ENCODE measurements at places on chromosomes 3 and 15.

DNA sequence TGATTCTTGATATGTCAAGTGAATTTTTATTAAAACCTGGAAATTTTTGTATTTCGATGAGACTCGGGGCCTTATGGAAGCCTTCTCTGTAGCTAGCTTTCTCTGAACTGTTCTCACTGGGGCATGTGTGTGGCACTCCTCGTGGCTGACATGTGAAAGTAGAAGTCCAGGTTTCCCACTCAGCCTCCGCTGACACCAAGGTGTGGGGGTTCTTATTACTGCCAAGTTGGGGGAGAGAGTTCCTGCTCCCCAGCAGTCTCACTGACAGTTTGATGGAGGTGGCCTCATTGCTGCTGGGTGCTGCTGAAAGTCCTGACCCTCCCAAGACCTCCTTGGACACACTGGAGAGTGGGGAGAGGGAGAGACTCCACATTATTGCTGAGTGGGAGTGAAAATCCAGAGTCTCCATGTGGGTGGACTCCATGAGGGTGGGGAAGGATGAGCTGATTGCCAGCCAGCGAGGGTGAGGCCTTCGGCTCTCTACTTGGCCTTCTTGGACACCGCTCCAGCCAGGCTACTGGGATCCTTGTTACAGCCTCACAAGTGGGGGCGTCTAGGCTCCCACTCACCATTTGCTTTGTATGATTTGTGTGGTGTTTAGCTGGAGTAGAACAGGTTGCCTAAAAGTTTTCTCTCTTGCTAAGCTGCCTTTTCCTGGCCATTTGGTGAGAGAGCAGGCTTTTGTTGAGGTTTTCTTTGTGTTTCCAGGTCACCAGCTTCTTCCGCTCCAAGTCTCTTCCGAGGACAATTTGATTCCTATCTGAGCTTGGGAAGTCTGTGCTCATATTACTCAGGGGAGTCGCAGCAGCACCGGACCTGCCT lies 64.1 kb downstream of the LSM3 start:
- no peaks in the 10 kb centered on the region for H3K4me1 ChIP-seq
- no peak overlapping the region for H3K27ac ChIP-seq
- H3K27me3 ChIP-seq: no peaks in the 10 kb centered on the region
- H3K36me3 ChIP-seq: no peaks in the 10 kb centered on the region

GRCh38 chr15:98419173-98419780 lies 229.1 kb upstream of the IGF1R start:
- no peaks in the 10 kb centered on the region for H3K4me1 ChIP-seq
- no peak overlapping the region for H3K27ac ChIP-seq
- no peak overlapping the region for H3K4me3 ChIP-seq
- H3K36me3 ChIP-seq: no peaks in the 10 kb centered on the region
- peaks cover 11% of the 10 kb centered on the region for H3K27me3 ChIP-seq

DNA sequence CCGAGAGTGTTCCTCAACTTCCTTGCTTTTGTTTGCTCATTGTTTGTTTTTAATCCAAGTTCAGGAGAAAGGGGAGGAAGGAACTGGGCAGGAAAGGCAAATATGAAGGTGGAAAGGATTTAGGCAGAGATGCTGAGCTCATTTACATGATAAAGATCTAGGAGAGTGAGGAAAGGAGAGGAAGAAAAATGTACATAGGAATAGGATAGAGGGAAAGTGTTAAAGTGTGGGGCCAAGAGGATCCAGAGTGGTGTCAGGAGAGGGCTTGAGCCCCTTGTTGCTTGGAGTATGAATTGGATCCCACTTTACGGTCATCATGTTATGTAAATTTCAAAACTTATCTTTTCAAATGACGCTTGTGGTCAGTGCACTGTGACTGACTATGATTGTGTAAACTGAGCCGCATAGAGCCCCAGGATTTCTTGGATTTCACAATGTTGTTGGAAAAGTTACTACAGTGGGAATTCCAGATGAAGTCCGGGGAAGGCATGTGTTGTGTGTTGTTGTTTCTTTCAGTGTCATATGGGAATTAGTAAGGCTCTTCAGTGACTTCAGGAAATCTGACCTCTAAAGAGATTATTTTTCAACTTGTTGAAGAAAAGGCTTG lies 15.0 kb upstream of the PLD1 start:
- peak overlapping the region; percentile 18 for H3K27ac ChIP-seq
- H3K4me1 ChIP-seq: peaks cover 17% of the 10 kb centered on the region
- no peaks in the 10 kb centered on the region for H3K36me3 ChIP-seq
- DNase-seq: no peak
- no peaks in the 10 kb centered on the region for H3K27me3 ChIP-seq
- H3K4me3 ChIP-seq: no peak overlapping the region

GRCh38 chr3:14334936-14335335 lies 67.5 kb upstream of the SLC6A6 start:
- no peaks in the 10 kb centered on the region for H3K27me3 ChIP-seq
- no peak overlapping the region for H3K4me3 ChIP-seq
- no peak for DNase-seq
- no peaks in the 10 kb centered on the region for H3K4me1 ChIP-seq
- H3K36me3 ChIP-seq: no peaks in the 10 kb centered on the region

- H3K27me3 ChIP-seq: no peaks in the 10 kb centered on the region
- peak; percentile 62 for DNase-seq
- no peak overlapping the region for H3K4me3 ChIP-seq
These were observed 118.0 kb downstream of the ABI3BP start for GRCh38 chr3:100875239-100875638.

DNA sequence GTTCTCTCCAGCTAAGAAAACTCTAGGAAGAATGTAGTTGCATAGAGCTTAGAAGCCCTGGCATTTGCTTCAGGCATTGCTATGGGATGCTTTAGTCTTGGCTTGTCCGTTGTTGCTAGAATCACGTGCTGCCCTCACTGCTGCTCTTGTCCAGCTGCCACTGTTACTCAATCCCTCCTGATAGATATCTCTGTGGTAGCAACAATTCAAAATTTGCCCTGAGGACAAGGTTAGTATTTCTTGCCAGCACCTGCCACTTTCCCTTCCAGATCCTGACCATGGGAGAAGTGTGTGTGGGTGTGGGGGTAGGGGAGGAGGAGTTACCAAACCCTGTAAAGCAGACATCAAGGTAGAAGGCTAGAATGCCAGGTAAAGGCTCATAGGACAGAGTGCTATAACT lies 113.8 kb downstream of the PPM1L start:
- no peak overlapping the region for H3K27ac ChIP-seq
- peaks cover 9% of the 10 kb centered on the region for H3K27me3 ChIP-seq

DNA sequence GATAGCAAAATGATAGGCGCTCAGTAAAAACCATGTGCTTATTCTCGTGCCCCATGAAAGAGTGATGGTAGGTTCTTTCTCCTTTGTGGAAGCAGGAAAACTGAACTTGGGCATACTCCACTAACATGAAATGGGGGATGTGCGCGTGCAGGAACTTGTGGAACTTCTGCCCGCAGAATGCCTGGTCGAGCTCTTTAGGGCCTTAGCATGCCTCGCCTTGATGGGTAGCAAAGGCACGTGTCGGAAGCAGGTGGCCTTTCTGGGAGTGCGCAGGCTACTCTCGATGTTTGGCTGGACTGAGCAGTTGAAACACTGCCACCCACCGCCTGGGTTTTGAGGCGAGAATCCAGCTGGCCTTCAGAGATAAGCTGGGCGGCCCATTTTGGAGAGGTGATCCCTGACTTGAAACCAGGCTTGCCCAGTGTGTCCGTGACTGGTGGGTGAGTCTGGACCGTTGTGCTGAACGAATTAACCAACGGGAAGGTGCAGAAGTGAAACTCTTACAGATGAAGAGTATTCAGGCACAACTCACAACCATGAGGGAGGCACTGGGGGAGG lies 842 bp downstream of the PCCB start:
- H3K4me3 ChIP-seq: peak overlapping the region; percentile 73
- H3K27me3 ChIP-seq: no peaks in the 10 kb centered on the region
- peaks cover under 1% of the 10 kb centered on the region for H3K36me3 ChIP-seq
- DNase-seq: no peak
- H3K27ac ChIP-seq: peak overlapping the region; percentile 78

DNA sequence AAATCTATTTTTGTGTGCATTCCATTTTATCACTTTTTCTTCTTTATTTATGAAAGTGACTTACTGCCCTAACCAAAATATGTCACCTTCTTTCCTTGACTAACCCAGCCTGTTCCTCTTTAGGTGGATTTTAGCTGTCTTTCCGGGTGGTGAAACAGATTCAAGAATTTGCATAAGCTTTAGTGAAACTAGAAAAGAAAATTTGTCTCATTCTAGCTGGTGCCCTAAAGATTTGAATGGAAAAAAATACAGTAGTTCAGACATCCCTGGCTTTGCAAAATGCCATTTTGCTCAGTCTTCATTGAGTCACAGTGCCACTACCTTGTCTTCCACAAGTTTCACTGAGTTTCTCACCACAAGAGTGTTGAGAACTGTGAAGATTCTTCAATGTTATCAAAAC lies 28.2 kb upstream of the CCDC50 start:
- H3K4me3 ChIP-seq: no peak overlapping the region
- H3K27me3 ChIP-seq: no peaks in the 10 kb centered on the region
- H3K4me1 ChIP-seq: no peaks in the 10 kb centered on the region

DNA sequence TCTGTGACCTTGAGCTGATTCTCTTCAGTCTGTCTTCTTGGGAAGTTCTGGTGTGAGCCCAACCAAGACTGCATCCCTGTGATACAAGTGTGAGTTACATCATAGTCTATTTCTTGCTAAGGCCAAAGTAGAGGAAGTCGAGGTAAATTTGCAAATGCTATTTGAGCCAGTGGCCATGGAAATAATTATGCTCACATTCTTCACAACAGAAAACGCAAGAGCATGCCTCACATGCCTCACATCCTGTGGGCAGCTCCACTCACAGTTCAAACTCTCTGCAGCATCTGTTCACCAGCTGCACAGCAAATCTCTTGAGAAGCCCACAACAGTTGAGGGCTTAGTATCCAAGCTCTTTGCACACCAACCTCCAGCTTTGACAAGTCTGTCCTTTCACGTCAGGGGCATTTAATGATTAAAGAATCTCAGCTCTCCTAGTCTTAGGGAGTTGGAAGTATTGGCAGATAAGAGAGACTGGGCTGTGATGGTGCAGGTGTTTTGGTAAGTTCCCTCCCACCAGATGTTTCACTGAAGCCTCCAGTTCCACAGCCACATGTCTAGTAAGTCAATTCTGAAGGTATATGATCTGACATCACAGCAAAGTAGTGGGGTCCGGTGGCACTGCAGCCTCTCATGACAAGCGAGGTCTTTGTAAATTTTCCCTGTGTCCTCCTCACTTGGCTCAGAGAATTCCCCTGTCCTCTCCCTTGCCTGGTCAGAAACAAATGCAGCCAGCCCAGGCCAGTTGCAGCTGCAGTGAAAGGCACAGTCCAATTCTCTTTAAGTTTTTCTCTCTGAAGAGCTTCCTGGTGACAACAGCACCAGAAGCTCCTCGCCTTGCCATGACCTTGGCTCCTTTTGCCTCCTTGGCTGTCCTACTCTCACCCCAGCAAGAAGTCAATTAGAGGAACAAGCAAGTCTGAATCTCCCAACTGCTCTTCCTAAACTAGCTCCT lies 166.1 kb downstream of the SSR3 start:
- H3K36me3 ChIP-seq: no peaks in the 10 kb centered on the region
- DNase-seq: no peak
- no peak overlapping the region for H3K27ac ChIP-seq
- H3K4me3 ChIP-seq: no peak overlapping the region
- H3K4me1 ChIP-seq: no peaks in the 10 kb centered on the region
- peaks cover 14% of the 10 kb centered on the region for H3K27me3 ChIP-seq

- peaks cover 14% of the 10 kb centered on the region for H3K4me1 ChIP-seq
- H3K36me3 ChIP-seq: no peaks in the 10 kb centered on the region
- H3K27me3 ChIP-seq: no peaks in the 10 kb centered on the region
These were observed 54.7 kb upstream of the ATP13A3 start for GRCh38 chr3:194541483-194541882.

DNA sequence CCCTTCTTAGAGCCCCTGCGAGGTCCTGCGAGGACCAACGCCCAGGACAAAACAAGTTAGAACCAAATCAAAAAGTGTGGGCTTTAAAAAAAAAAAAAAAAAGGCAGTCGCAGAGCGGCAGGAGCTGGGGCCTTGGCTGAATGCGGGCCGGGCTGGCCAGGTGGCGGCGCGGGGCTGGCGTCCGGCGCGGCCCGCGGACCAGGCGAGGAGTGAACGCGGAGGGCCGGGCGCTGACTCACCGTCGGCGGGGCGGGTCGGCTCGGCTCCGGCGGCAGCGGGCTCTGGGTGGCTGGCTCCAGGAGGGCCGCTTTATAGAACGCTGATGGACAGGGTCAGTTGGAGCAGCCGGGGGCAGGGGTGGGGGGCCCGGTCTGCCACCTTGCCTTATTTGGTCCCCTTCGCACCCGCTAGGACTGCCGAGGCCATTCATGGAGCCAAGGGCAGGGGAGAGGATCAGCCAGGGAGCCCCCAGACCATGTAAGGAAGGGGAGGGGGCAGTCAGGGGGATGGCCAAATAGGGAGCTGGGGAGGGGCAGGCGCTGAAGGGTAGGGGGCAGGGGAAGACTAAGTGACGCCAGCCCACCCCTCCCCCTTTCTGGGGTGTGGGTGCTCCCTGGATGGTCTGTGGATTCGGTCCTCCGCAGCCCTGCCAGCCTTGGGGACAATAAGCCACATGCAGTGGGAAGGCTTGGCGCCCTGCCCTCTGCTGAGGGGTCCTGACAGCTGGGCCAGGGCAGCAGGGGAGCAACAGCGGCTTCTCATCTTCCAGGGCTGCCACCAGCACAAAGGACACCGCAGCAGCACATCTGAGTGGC lies at the start of gene ACTC1:
Gene ACTC1, minus strand, starts transcription at position 283 of the 815 bp plus-strand sequence. CDS start 741 bp downstream, outside the sequence.
- peak; percentile 84 for DNase-seq
- no peak within 1 kb of the TSS for H3K4me3 ChIP-seq
- H3K36me3 ChIP-seq: no peaks in the 10 kb centered on the region

DNA sequence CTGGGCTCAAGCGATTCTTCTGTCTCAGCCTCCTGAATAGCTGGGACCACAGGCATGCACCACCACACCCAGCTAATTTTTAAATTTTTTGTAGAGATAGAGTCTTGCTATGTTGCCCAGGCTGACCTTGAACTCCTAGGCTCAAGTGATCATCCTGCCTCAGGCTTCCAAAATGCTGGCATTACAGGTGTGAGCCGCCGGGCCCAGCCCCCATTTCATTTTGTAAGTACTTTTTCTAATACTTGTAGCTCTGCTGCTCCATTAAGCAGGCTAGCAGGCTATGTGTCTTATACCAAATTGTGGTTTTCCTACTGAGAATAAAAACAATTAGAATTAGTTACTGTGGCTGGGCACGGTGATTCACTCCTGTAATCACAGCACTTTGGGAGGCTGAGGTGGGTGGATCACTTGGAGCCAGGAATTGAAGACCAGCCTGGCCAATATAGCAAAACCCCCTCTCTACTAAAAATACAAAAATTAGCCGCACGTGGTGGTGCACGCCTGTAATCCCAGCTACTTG lies 22.4 kb downstream of the NIPA1 start:
- no peaks in the 10 kb centered on the region for H3K27me3 ChIP-seq
- H3K4me3 ChIP-seq: no peak overlapping the region
- peak; percentile 12 for DNase-seq
- no peak overlapping the region for H3K27ac ChIP-seq
- peaks cover 9% of the 10 kb centered on the region for H3K36me3 ChIP-seq
- no peaks in the 10 kb centered on the region for H3K4me1 ChIP-seq

- H3K27ac ChIP-seq: no peak overlapping the region
- no peak overlapping the region for H3K4me3 ChIP-seq
- no peaks in the 10 kb centered on the region for H3K27me3 ChIP-seq
These were observed 21.0 kb downstream of the RAB8B start for GRCh38 chr15:63210151-63211091.

- no peaks in the 10 kb centered on the region for H3K27me3 ChIP-seq
- no peak overlapping the region for H3K27ac ChIP-seq
These were observed 60.2 kb downstream of the MAP3K13 start for GRCh38 chr3:185423178-185423577.

- H3K27me3 ChIP-seq: no peaks in the 10 kb centered on the region
- DNase-seq: no peak
- H3K27ac ChIP-seq: no peak overlapping the region
- peak overlapping the region; percentile 30 for H3K4me3 ChIP-seq
These were observed 15.0 kb downstream of the PTH1R start for GRCh38 chr3:46892285-46893145.
